ENCODE measurements at places on chromosomes 12 and 14.

- peak; percentile 58 for DNase-seq
Observed at GRCh38 chr14:104843442-104844305, 21.4 kb upstream of the CEP170B start.

GRCh38 chr14:22836301-22837113 lies at the start of gene MMP14:
Gene MMP14, plus strand, starts transcription at chr14:22836585. Its CDS starts 233 bp downstream, at chr14:22836818.
- peak; percentile 57 for DNase-seq

DNA sequence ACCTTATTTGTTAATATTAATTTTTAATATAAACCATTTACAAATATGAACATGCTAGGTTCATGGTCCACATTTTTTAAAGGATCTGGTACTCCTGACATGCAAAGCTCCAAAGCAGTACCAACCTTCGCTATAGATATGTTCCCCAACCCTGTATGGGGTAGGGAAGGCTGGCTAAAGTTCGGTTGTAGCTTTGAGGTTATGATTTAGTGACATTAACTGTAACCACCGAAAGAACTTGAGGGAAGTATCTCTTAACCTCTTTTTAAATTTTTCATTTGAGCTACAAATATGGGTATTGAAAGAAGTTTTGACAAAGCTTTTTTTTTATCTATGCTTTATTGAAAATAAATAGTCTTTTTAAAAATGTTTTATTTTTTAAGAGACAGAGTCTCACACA lies 115.5 kb downstream of the DYRK2 start:
- DNase-seq: no peak

GRCh38 chr14:100330007-100330344 lies 6.8 kb downstream of the SLC25A47 start:
- no peak for DNase-seq

- no peak for DNase-seq
Observed at GRCh38 chr14:101132588-101132987, 229.1 kb upstream of the RTL1 start.

- no peak for DNase-seq
Observed at GRCh38 chr12:114858388-114859146, 174.6 kb upstream of the TBX3 start.

GRCh38 chr14:68094752-68095151 lies 275.2 kb downstream of the RAD51B start:
- DNase-seq: no peak

GRCh38 chr12:10618338-10618987 lies 5.1 kb upstream of the MAGOHB start:
- no peak for DNase-seq

DNA sequence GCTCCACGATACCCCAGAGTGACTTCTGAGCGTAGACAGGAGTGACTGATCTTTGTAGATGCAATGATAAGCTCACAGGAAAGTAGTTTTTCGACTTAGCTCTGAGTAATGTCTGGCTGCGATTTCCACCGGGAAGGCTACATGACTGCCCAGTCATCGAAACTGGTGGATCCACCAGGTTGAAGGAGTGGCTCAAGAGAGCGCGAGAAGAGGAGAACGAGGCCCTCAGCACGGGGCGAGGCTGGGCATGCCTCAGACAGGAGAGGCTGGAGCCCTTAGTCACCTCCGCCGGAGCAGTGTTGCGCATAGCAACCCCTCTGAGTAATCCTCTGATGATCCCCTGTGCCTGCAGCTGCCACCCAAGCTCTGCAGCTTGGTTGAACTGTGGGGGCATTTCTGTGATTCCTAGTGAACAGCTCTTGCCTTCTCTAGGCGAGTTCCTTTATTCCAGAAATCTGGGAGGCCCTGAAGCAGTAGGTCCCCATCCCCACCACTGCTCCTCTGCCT lies 25.6 kb downstream of the ELK3 start:
- no peak for DNase-seq

DNA sequence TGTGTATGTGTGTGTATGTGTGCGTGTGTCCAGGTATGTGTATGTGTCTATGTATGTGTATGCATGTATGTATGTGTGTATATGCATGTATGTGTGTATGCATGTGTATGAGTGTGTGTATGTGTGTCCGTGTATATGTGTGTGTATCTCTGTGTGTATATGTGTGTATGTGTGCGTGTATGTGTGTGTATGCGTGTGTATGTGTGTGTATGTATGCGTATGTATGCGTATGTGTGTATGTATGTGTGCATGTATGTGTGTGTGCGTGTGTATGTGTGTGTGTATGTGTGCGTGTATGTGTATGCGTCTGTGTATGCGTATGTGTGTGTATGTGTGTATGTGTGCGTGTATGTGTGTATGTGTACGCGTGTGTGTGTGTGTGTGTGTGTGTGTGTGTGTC lies 31.6 kb downstream of the CHST11 start:
- DNase-seq: no peak

- DNase-seq: no peak
Observed at GRCh38 chr12:49868952-49869815, 26.3 kb upstream of the BCDIN3D start.

GRCh38 chr12:131067981-131068851 lies 114.5 kb downstream of the ADGRD1 start:
- no peak for DNase-seq

- DNase-seq: no peak
Observed at GRCh38 chr14:101008196-101008595, 104.7 kb upstream of the RTL1 start.

GRCh38 chr12:85516667-85517325 lies 236.8 kb downstream of the ALX1 start:
- DNase-seq: no peak

DNA sequence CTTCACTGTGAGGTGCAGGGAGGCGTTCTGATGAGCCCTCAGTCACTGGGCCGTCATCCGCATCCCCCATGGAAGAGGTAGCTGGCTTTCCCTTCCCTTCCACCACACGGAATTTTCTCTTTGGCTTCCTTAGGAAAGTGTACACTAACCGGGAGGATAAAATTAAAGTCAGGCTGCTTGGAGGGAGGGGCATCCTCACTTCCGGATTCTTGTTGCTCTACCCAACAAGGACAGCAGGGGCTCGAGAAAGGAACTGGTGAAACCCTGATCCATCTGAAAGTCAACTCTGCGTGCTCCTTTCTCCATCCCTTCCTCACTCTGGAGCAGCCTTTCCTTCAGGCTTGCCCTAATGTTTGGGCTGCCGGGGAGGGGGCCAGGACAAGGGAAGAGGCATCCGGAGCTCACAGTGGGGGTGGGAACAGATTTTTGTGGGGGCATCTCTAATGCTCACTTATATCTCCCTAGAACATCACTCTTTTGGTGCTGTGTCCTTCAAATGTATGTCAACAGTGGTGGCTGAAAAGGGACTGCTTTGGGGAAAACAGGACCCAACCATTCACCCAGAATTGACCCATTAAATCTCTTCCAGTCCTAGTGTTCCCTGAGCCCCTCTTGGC lies 101.4 kb upstream of the FKBP4 start:
- no peak for DNase-seq

DNA sequence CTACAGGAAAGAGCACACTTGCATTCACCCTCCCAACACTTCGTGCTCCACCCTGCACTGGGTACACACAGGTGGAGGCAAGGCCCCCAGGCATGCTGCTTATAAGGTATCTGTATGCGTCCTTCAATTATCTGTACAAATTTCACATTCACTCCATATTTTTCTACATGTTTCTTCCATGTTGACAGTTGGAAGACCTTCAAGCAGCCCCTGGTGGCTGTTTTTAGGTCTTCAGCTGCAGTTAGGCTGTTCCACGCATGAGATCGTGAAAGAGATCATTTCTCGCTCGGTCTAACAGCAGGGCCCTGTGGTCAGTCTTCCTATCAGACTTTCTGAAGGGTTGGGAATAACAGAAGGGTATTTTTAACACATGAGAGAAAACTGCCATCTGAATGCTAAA lies 47.1 kb downstream of the PLXNC1 start:
- no peak for DNase-seq

Data from nephron progenitor cell (in vitro differentiated cells).